ENCODE measurements at places on chromosomes 11 and 22.

DNA sequence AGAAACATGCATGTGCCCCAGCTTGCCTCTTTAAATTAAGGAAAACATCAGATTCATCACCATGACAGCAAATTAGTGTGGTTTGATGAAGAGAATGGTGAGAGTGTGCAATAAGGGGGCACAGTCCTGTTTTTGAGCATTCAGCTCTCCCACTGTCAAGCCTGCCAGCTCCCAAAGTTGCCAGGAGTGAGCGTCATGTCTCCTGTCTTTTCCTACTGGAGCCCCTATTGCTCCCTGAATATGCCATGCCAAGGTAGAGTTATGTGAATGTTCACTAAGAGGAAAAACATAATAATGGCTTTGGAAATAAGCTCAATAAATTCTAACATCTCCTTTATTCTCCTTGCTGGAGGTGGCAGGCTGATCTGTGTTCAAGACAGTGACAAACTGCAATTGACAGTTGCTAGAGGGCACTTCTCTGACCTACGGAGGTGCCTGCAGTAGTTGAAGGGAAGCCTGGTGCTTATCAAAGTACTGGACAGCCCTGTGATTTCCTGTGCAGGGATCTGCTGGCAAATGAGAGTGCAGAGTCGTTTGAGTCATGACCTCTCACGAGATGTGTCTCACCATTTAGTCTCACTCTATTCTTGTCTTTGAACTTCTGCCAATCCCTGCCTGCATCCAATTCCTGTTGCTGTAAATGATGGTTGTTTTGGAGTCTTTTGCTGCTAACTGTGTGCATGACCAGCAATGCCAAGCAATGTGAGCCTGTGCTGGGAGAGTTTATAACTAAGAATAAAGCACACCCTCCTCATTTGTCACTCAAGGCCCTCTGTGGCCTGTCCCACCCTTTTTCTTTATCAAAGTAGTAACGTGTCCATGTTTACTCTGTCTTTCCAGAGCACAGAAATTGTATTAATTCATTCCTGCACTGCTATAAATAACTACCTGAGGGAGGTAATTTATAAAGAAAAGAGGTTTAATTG, 34.8 kb downstream of the MRGPRX2 start:
- DNase-seq, result no peak

DNA sequence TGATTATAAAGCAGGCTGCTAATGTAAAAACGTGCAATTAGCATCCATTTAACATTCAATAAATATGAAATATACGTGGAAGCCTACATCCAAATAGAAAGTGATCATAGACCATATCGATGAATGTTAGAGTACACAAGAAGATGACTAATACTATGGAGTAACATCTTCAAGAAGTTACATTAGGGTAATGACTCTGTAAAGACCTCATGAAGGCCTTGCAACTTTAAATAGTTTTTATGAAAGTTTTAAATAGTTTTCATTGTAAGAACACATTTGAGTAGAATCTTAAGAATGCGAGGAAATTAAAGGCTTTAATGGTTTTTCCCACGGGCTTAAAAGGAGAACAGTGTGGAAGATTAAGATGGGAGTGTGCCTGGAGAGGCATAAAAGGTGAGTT, 1.4 kb downstream of the TRIM34 start:
- DNase-seq, result no peak

GRCh38 chr11:10779086-10779485, 28.0 kb downstream of the CTR9 start:
- no peak for DNase-seq

- DNase-seq, result no peak
Observed at GRCh38 chr11:43967661-43968060, 25.2 kb downstream of the C11orf96 start.

DNA sequence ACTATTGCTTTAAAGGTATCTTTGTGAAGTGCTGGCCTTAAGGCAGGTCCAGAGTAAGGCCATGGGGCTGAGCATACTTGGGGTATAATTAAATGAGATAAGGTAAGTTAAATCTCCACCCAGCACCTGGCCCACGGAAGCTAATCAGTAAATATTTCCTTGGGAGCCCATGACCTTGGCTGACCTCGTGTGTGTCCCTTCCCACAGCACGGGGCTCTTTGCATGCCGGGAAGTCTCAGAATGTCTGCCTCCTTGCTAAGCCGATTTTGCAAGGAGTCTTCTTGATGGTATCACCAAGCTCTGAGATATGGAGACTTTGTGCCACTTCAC, 46.5 kb downstream of the ADM start:
- no peak for DNase-seq

- no peak for DNase-seq
Observed at GRCh38 chr11:75547617-75548058, 14.4 kb upstream of the SERPINH1 start.

- DNase-seq, result no peak
Observed at GRCh38 chr11:115996808-115997188, 492.6 kb upstream of the CADM1 start.

GRCh38 chr22:18077087-18077638, 627 bp upstream of the PEX26 start:
- no peak for DNase-seq

DNA sequence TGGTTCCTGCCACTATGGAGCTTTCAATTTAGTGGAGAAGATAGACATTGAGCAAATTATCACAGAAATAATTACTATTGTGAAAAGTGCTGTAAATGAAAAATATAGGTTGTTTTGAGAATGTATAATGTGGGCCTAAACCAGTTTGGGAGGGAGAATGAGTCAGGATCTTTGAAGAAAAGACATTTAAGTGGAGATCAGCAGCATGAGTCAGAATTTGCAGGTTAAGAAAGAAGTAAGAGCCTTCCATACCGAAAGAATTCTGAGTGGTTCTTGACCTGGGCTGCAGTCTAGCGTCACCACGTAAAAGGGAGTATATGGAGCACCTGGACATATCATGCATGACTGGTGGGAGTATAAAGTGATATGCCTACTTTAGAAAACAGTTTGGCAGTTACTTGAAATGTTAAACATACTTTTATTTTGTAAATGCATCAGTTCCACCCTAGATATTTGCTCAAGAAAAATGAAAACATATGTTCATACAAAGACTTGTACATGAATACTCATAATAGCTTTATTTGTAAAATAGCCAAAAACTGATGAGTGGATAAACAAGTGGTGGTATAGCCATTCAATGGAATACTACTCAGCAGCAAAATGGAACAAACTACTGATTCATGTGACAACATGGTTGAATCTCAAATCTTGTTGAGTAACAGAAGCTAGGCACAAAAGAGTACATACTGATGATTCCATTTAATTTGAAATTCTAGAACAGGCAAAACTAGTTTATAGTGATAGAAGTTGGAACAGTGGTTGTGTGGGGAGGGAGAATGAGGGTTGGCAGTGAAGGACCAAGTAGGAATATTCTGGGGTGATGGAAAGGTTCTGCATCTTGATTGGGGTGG, 99.2 kb downstream of the STIM1 start:
- no peak for DNase-seq

GRCh38 chr11:71286701-71287643, 34.6 kb upstream of the SHANK2 start:
- DNase-seq, result no peak

- peak; percentile 80 for DNase-seq
Observed at GRCh38 chr22:42437488-42438292, 5.5 kb upstream of the NFAM1 start.

- no peak for DNase-seq
Observed at GRCh38 chr11:5380740-5381342, 2.8 kb upstream of the OR51M1 start.

DNA sequence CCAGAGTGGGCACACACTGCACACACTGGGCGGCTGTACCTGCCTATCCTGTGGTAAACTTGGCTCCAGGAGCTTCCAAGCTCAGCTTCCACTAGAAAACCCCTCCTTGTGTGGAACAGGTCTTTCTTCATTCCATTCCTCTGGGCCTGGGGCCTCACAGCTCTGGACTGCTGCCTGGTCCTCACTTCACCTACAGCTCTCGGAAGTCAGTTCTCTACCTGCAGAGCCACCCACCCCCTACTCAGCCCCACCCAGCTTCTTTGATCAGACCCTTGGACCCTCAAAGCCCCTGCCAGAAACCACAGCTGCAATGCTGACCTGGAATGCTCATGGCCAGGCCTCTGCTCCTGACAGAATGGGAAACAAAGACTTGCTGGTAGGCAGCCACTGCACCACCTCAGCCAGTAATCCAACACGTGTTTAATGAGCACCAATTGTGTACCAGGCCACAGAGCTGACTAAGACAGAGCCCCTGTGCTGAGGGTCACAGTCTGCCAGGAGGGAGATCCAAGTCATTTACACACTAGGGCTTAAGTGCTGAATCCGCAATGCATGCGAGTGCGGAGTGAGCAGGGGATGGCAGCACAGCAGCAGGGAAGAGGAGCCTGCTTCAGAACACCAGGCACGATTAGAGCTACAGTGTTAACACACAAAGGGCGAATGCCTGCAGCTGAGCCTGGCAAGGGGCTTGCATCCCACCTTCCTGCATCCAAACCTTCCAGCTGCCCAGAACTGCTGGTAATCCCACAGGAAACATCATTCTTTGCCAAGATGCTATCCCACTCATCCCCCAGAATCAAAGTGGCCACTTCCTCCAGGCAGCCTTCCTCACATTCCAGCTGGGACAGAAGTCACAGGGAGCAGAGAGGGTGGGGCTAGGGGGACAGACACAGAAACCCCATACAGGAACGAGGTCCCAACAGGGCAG, 4.6 kb downstream of the GNB1L start:
- DNase-seq, result no peak

DNA sequence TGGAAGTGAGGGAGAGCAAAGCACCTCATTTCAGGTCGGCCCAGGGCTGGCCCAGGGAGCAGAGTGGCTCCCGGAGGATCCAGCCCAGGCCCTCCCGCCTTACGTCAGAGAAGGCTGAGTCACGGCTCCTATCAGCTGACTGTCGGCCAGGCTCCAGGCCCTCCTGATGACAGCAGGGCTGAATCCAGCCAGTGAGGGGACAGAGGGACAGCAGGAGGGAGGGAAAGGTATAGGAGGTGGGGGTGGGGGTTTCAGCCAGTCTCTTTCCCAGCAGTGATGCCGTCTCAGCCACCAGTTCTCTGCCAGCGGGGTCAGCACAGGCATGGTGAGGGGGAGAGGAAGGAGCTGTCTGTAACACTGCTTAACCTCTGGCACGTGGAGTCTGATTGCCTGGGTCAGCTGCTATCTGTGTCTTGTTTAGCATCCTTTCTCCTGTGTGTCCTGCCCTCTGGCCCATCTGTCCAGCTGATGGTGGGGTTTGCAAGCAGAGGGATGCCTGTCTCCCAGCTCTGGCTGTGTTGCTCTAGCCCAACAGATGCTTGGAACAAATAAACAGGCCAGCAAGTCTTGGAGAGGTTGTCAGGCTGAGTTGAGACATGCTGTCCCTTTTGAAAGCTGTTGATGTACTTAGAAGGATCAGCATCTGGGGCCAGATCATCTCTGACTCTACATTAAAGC, 74.0 kb downstream of the ADAMTS15 start:
- DNase-seq, result no peak

- DNase-seq, result no peak
Observed at GRCh38 chr11:7833527-7833926, 36.8 kb upstream of the OR5P2 start.
